Activated gamma-delta T cell treated with anti-CD3 and anti-CD28 coated beads, Interleukin-2, amount 50 U/mL, for 16 hours (primary cell): ENCODE measurements at places on chromosomes 5 and 9.

- DNase-seq = no peak
Observed at GRCh38 chr5:58751222-58751837, 168.5 kb downstream of the RAB3C start.

- DNase-seq = no peak
Observed at GRCh38 chr5:124310453-124310852, 436.0 kb downstream of the ZNF608 start.

- DNase-seq = no peak
Observed at GRCh38 chr5:40877371-40877988, 31.8 kb upstream of the C7 start.

DNA sequence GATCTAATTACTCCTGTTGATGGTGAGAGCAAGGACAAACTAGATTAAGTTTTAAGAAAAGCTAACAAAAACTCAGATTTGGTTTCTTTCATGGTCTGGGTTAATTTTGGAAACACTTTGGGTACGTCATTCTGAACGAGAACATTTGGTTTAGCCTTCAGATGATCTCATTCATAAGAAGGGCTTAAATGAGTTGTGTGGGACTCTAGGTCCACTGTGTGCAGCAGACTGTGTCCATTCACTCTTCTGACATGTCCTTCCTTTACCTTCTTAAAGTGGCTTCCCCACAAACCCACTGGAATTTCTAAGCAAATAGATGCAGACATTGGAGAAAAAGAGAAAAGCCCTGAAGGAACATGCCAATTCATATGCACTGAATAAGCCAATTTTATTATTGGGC lies 96.8 kb downstream of the FBXO4 start:
- no peak for DNase-seq

GRCh38 chr5:59264013-59264412 lies 629.5 kb downstream of the PDE4D start:
- no peak for DNase-seq

DNA sequence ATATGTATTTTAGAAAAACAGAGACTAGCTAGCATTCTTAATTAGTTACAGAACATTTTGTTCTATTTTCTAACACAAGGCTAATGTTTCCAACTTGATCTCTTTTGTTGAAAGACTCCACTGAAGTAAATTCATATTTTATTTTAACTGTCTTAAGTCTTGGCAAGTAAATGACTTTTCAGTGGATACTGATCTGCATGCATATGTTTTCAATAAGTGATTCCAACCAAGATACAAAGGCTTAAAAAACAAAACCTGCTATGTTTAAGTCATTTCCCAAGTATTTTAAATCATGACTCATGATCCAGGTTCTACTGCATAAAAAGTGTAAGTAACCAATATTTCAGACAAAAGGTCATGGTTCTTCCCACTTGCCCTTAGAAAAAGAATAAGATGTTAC lies 5.7 kb downstream of the CDO1 start:
- no peak for DNase-seq

DNA sequence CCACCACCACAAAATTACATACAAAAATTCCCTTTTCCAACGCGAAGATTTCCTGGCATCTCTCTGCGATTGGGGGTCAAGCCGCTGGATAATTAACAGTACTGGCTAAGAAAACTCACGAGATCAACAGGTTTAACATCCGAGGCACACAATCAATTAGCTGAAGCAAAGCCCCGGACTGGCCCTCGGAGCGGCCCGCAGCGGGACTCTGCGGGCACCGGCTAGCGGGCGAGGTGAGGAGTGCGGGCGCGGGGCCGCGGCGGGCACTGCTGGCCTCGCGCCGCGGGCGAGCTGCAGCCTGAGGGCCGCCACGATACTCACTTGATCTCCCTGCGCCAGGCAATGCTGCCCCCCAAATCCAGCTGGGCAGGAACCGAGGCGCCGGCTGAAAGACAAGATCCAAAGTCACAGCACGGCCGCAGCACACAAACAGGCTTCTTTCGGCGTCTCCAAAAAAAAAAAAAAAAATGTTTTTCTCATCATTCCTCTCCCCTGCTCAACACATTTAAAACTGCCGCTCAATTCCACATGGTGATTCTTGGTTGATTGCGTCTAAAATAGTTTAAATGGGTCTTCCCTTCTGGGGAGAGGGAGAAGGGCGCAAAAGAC lies 210.2 kb downstream of the MEF2C start:
- DNase-seq = no peak
